ENCODE measurements at places on chromosomes 1 and 21.

DNA sequence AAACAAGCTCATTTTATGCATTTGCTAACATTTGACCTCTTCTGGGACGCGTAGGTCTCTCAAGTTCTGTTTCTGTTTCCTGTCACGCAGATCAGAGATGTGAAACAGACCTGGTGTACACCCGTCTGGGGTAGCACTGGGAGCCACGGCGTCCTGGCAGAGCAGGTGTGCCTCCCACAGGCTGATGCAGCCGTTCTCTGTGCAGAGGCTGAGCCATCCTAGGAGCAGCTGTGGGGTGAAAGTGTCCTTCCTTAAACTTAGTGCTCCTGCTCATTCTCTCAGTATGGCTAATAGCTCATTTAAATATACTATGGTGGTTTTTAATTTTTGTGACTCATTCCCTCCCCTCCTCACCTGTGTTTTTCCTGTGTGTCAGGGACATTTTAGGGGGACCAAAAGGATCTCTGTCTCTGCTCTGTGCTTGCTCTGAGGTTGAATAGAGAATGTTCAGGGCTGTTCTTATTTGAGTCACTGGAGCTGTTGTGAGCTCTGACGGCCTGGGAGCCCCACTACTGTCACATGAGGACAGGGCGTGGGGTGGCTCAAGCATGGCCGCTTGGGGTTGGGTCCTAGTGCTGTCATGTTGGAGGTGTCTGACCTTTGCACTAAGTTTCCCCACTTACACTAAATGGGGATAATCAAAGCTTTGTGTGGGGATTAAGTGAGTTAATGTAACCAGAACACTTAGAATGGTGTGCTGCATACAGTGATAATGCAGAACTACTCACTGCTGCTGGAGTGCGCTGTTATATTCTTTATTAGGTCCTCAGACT, 43.0 kb downstream of the GALNT2 start:
- no peak for DNase-seq

DNA sequence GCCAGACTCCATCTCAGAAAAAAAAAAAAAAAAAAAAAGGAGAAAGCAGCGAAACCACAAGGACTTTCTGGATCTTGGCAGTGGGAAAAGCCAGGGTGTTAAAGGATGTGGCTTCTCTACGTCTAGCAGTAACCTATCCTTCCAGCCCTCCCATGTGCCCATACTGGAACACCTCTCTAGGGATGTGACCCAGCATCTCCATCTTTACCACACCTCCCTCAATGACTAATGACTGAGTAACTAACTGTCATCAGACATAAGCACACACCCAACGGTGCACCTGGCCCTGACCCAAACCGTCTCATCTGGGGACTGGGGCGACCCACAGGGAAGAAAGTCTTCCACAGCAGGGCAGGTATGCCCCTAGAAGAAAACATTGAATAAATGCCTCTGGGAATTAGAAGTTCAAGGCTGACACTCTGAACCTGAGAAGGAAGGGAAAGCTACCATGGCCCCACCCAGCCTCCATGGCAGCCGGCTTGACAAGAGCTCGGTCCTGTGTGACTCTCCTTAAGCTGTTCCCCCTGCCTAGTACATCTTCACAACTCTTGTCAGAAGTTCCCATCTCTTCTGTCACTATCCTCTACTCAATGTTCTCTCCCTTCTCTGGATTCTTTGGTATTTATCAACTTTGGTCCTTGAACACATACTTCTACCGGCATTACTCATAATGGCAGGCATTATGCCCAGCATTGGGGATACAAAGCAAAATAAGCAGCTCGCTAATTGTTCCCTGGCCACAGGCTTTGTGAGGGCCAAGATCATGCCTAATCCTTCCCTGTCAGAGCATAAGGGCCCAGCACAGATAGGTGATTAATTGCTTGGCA, 14.8 kb upstream of the PAQR6 start:
- no peak for DNase-seq

DNA sequence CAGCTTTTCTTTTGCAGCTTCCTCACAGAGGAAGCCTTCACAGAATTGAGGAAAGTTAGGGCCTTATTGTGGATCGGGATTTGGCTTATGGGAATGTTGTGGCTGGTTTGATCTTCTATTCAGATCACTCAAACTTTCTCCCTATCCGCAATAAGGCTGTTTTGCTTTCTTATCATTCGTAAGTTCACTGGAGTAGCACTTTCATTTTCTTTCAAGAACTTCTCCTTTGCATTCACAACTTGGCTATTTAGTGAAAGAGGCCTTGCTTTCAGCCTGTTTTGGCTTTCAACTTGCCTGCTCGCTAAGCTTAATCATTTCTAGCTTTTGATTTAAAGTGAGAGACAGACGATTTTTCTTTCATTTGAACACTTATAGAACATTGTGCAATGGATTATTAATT, 181.9 kb upstream of the B3GALT2 start:
- no peak for DNase-seq

DNA sequence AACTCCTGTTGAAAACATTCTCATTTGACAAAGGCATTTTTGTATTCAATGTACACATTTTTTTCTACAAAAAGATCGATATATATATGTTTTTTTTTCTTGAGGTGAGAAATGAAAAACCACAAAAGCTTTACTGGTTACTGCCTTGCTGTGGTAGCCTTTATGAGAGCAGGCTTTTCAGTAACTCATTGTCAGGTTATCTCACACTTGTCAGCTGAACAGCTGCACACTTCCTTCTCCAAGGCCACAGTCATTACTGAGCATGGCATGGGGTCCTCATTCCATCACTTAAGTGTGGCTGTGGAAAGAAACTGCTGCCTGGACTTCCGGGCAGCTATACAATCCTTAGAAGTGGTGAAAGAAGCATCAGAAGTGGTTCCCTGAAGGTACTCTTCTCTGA, 169.3 kb upstream of the ZP4 start:
- DNase-seq: no peak

DNA sequence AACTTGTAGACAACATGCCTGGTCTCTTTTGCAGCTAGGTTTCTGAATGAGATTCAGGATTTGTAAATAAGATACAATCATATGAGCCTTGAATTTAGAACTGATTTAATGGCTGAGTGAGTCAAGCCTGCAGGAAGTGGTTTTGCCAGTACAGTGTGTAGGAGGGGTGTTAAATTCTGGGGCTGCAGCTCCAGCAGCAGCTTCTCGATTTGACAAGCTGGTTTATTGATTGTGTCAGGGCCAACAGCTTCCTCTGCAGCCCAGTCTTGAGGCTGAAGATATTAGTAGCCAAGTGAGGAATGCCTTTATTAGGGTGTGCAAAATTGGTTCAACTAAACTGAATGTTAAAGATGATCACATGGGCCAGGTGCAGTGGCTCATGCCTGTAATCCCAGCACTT, 11.5 kb upstream of the PLA2G5 start:
- DNase-seq: no peak

GRCh38 chr1:21585037-21585436, 75.8 kb downstream of the ALPL start:
- no peak for DNase-seq

- DNase-seq: no peak
These were observed 25.3 kb upstream of the VAMP3 start for GRCh38 chr1:7745783-7746182.

DNA sequence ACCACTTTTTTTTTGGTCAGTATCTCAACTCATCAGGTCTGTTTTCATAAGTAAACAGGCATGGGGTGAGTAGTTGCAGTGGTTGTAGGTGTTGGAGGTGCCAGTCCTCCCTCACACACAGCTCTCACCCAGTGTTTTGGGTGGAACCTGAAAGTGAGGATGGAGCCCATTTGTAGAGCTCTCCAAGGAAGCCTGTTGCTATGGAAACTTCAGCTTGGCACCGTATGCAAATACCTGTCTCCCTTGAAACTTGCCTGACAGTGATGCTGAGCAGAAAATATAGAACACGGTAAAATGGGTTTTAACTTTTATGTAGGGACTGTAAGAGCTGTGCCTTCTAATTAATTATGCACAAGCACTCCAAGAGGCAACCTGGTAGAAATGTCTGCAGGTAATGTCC, 214.1 kb downstream of the AJAP1 start:
- no peak for DNase-seq

GRCh38 chr1:47226121-47226838, 5.7 kb downstream of the TAL1 start:
- DNase-seq: no peak

GRCh38 chr1:68111519-68112436, 61.4 kb upstream of the DIRAS3 start:
- peak; percentile 62 for DNase-seq

DNA sequence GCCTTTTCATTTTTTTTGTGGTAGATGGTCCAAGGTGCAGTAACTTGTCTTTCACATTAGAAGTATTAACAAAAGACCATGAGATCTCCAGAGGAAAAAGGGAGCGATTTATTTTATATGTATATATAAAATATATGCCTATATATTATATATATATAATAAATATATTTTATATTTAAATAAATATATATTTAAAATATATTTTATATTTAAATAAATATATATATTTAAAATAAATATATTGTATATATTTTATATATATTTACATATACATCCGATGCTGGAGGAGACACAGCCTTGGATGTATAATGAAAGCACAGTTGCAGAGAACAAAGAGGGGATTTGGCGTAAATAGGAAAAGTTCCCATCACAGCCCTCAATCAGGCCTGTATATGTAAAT, 182.1 kb downstream of the KCNK2 start:
- DNase-seq: no peak

DNA sequence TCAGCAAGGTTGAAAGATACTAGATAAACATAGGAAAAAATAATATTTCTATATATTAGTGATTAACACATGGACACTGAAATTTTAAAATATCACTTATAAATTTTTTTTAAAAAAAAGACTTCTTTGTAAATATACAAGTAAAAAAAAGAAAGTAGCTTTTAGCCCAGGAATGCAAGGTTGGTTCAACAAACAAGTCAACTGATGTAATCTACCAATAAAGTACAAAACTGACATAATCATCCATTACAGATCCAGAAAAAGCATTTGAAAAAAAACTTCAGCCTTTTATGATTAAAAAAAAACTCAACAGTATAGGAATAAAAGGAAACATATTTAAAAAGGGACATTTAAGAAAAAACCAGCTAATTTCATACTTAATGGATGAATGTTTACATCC, 48.4 kb downstream of the TRMT1L start:
- DNase-seq: no peak
